ENCODE measurements at places on chromosomes 1 and 21.

- DNase-seq, result peak; percentile 40
These were observed 481 bp downstream of the CCDC163 start for GRCh38 chr1:45499415-45499769.

- no peak for DNase-seq
These were observed 87.3 kb downstream of the BACH1 start for GRCh38 chr21:29385934-29386520.

- no peak for DNase-seq
These were observed 62.4 kb upstream of the IGSF21 start for GRCh38 chr1:18045203-18045602.

GRCh38 chr1:182143154-182143657, 81.7 kb upstream of the ZNF648 start:
- peak; percentile 87 for DNase-seq

GRCh38 chr1:109802136-109802900, 38.6 kb upstream of the EPS8L3 start:
- DNase-seq, result peak; percentile 71

DNA sequence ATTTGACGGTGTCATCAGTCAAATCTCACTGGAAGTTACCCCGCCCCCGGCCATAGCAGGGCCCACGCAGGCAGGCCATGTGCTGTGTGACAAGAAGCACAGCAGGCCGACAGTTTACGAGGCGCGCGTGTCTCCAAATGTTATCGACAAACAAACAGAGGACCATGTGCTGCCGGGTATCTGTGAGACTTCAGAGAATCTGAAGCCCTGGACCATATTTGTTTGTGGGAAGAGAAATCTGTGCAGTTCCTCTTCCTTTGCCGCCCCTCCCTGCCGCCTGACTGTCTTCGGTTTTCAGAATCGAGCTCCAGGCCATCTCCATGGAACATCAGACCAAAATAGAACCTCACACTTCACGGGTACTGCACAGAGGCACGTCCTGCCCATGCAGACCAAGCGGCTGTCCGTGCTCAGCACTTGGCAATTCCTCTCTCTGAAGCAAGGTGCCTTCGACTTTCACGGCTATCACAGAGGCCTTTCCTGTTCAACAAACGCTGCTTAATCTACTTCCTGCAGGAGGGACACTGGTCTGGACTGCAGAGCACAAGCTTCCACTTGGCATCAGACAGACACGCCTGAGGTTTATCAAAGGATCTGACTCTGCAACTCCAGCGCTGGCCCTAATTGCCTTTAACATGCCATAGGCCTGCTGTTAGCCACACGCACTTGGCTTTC, 135.7 kb upstream of the KRTAP19-8 start:
- DNase-seq, result no peak

GRCh38 chr1:85240643-85241042, 18.8 kb downstream of the C1orf52 start:
- no peak for DNase-seq

GRCh38 chr1:244053831-244054230, 2.7 kb downstream of the ZBTB18 start:
- DNase-seq, result no peak

DNA sequence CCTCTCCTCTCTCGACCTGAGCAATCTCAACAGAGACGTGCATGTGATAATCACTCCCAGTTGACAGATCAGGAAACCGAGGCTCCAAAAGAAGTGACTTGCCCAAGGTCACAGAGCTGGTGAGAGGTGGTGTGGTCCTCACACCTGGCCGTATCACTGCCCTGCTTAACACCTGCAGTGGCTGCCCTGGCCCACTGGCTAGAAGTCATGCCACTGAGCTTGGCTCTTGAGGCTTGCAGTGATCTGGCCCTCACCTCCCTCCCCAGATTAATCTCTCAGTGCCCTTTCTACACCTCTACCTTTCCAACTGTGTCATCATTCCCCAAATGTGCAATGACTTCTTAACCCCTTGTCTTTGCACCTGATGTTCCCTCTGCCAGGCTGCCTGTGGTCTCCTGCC, 38.8 kb downstream of the CDCP2 start:
- no peak for DNase-seq

- DNase-seq, result no peak
These were observed 18.8 kb downstream of the KIF26B start for GRCh38 chr1:245173446-245174211.

DNA sequence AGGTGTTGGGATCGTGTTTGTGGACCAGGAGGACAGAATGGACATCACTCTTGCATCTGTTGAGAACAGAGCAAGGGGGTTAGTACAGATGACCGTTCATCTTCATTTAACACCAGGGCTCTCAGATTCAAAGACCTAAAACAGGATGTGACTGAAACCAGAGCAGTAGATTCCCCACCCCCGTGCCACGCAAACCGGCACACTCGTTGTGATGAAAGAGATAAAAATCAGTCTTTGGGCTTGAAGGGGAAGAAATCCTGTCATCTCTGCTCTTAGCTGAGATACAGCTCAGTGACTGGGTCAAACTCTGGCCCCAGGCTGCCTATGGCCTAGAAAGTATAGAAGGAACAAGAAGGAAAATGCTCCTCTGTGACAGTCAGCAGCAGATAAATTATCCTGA, 146.2 kb upstream of the KRTAP19-8 start:
- DNase-seq, result peak; percentile 81

DNA sequence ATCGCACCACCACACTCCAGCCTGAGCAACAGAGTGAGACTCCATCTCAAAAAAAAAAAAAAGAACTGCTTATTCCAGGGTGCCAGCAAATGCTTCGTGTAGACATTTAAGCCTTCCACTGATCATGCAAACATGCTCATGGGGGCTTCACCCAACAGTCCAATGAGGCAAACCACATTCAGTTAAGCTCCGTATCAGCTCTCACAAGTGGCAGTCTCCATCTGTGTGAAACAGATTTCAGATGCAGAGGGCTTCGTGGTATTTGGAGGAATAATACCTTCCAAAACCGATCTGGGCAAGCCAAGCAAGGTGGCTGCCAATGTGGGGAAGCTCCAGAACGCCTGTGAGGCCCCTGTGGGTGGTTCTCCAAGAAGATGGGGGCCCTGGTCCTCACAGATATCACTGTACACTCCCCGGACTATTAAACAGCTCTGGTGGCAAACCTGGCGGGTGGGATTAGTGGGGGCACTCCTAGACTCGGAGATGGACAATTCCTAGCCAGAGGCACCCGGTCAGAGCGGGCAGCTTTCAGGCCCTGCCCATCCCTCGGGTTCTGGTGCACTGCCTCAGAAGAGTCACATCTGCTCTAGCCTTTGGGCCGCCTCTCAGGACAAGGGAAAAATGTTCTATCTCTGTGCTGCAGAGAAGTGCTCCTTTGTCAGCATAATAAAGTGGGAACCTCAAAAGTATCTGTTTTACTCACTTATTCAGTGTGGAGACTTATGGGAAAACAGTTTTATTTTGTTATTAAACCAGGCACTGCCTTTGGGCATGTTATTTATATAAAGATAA, 10.2 kb downstream of the CREG1 start:
- no peak for DNase-seq

DNA sequence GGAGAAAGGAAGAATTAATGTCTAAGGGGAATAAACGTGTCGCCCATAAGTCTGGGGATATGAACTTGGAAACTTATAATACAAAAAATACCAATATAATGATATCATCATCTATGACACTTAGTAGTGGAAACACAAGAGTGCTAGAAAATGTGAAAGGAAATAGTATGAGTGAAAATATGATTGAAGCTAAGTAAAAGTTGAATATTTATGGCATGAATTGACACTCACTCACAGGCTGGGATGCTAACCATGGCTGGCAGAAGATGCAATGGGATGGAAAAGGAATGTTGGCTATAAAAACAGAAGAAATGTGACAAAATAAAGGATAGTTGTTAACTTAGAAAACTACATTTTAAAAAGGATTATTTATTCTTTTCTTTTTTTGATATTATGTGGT, 120.1 kb downstream of the XPR1 start:
- no peak for DNase-seq

DNA sequence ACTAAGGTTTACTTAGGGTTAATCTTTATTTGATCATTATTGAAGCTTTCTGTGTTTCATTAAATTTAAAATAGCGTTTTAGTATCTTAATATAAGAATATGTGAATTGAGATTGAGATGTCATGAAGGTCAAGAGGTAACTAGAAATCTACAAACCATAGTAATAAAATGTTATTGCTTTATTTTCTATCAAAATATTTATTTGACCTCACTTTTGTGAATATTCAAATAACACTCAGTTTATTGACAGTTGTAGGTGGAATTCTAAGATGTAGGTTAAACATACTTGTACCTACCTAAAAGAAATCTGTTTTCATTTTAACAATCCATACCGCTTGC, 5.7 kb downstream of the ADGRL2 start:
- DNase-seq, result no peak

DNA sequence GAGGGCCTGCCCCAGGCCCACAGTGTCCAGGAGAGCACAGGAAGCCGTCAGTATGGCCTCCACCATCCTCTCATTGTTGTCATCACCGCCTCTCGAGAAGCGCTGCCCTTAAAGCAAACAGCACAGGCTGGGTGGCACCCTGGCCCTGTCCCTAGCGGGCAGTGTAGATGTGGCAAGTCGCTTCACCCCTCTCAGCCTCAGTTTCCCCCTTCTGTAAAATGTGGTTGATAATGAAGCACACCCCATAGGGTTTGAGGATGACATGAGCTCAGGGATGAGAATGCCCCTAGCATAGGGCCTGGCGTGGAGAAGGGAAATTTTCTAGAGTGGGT, 13.4 kb downstream of the PLA2G2F start:
- no peak for DNase-seq

GRCh38 chr1:220880726-220881506, 1.7 kb downstream of the HLX start:
- DNase-seq, result no peak

- DNase-seq, result peak; percentile 29
These were observed 36.4 kb upstream of the HHAT start for GRCh38 chr1:210292231-210292871.

DNA sequence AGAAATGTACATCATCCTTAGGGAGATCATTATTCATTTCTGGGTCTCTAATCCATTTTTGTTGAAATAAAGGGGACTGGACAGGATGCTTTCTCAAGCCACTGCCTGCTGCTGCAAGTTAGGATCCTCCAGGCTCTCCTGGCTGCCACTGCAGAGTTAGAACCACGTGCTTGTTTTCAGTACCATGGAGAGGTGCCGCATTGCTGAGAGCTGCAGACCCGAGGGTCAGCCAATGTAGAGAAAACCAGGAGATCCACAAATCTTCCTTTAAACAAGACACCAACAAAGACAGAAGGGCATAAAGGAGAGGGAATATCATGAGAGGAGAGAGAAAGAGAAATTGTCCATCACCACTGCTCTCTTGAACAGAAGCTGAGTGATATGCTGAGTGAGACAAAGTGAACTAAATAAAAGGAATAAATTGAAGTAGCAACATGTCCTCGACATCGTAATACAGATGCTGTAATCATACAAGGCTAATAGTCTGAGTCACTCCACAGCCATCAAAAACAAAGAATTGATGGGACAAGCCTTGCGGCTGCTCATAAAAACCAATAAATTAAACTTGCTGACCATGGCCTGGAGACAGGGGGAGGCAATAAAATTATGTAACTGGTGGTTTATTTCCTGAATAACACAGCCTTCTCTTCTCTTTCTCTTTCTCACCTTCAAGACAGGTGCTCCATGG, 255.7 kb downstream of the OMA1 start:
- no peak for DNase-seq

DNA sequence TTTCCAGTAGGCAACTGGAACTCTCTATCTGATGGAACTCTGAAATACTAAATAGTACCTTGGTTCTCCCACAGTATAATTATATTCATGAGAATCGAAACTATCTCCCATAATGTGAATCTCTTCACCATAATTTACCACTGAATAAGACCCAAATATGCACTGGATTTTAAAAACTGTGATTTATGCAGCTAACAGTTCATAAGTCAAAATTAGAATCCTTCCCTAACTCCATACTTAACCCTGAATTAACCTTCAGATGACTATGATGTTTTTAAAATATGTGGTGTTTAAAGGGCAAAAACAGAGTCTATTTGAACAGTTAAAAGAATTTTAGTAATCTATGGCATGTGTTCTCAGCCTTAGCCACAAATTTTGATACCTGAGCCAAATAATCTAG, 22.9 kb upstream of the SLC44A3 start:
- DNase-seq, result no peak

- DNase-seq, result peak; percentile 62
These were observed 43.8 kb downstream of the CD53 start for GRCh38 chr1:110916669-110917306.

DNA sequence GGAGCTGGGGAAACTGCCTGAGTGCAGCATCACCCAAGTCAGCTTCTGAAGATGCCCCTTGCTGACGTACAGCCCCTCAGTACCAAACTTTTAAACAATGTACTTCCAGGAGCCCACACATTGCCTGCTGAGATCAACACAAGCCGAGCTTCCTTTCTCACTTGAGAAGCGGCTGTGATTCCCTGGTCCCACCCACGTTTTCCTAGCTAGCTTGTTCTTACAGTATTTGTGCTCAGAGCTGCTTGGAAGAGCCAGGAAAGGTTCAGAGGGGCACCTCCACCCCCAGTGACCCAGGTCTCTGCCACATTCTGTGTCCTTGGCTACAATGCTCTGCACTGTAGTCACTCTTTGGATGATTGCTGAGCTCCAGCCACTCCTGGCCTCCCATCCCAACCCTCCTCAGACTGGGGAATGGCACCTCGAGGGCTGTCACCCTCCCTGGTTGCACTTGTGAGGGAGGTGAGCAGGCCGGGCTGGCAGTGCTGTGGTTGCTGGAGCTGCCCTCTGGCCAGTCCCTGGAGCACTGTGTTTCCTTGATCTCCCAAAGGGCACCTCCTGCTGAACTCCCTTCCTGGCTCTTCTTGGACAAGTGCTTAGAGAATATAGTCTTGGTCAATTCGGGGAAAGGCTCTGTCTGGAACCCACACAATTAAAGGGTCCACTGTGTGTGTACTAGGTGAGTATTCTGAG, 355.1 kb downstream of the AJAP1 start:
- no peak for DNase-seq

- DNase-seq, result no peak
These were observed 2.3 kb downstream of the RGS16 start for GRCh38 chr1:182601913-182602312.

DNA sequence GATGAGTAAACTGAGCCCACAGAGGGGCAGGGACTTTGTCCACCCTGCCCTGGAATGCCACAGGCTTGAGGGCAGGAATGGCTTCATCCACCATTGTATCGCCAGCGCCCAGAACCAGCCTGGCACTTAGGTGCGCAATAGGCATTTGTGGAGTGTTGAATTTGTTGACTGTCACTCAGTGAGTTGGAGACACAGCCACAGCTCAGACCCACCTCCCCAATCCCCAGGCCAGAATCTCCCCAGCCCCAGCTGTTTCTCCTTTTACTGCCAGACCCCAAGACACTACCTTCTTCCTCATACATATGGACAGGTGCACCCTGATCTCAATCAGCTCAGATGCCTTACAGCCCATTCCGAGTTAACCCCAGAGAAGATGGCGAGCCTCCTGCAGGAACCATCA, 674.5 kb downstream of the MATN1 start:
- DNase-seq, result no peak

- no peak for DNase-seq
These were observed 42.6 kb downstream of the KIRREL1 start for GRCh38 chr1:158035976-158036583.

All from activated CD4-positive, alpha-beta memory T cell treated with anti-CD3 and anti-CD28 coated beads, Interleukin-2, amount 10 ng/mL, durations not matched to agents 7 days and 5 days (primary cell).